Lung (tissue), 17 donors: ENCODE measurements at places on chromosomes 13 and 19. TPM values are rescaled to one million over a fixed set of nuclear protein-coding genes. Genes with fewer than 3 reads are reported as not detected.

TMEM190 gene
- 14.3 TPM for total RNA-seq

DNA sequence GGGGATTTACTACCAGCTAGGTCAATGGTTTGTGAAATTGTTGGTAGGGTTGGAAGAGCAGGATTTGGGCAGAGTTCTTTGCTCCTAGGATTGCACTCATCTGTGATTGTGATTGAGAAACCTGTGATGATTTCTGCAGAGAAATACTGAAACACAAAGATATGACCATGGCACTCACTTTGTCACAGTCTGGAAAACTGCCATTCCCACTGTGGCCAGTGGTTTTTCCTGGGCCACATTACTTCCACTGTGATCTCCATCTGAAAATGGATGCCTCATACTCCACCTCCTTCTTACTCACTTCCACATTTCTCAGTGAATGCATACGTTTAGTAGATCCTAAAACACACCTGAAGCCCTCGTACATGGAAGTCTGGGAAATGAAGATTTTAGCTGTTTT, 593.2 kb downstream of the LMO7 start:
- no peak overlapping the region for H3K4me3 ChIP-seq
- H3K27ac ChIP-seq, result no peak overlapping the region
- no peaks in the 10 kb centered on the region for H3K27me3 ChIP-seq
- no peak for DNase-seq
- H3K36me3 ChIP-seq, result no peaks in the 10 kb centered on the region

IZUMO1 gene
- 1.2 TPM for total RNA-seq

- H3K27me3 ChIP-seq, result no peaks in the 10 kb centered on the region
- no peak overlapping the region for H3K4me3 ChIP-seq
Measured at GRCh38 chr19:51139299-51140014, 2.6 kb upstream of the SIGLEC7 start.

- no peaks in the 10 kb centered on the region for H3K4me1 ChIP-seq
- no peak for DNase-seq
- no peaks in the 10 kb centered on the region for H3K27me3 ChIP-seq
- no peaks in the 10 kb centered on the region for H3K36me3 ChIP-seq
Measured at GRCh38 chr13:83804356-83804962, 77.8 kb downstream of the SLITRK1 start.

DNA sequence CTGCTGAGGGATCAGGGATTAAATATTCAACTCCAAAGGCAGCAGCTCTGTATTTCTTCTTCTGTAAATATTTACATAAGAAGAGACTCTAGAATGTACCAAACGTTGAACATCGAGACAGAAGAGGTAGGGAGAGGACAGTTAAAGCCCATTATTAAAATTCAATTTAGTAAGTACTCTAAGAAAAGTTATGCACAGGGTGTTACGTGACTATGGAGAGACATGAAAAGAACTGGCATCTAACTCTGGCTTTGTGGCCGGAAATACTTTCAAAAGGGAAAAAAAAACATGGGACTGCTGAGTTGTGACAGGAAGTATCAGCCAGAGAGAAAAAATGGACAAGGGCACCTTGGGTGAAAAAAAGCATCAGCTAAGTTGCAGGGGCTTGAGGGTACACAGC, 36.7 kb downstream of the LNX2 start:
- H3K4me1 ChIP-seq, result no peaks in the 10 kb centered on the region
- H3K27me3 ChIP-seq, result no peaks in the 10 kb centered on the region
- H3K27ac ChIP-seq, result no peak overlapping the region
- H3K36me3 ChIP-seq, result peaks cover 3% of the 10 kb centered on the region

GRCh38 chr19:36972571-36972970, 56.4 kb downstream of the ZNF568 start:
- peaks cover 2% of the 10 kb centered on the region for H3K36me3 ChIP-seq
- peaks cover 5% of the 10 kb centered on the region for H3K4me1 ChIP-seq
- peak overlapping the region; percentile 86 for H3K4me3 ChIP-seq
- H3K27me3 ChIP-seq, result no peaks in the 10 kb centered on the region

DCT gene
- total RNA-seq, result 0.25 TPM
